HFF-Myc (cell line): ENCODE measurements at places on chromosomes 2 and 18.

- DNase-seq: no peak
Measured at GRCh38 chr2:24449344-24449743, 41.7 kb upstream of the NCOA1 start.

DNA sequence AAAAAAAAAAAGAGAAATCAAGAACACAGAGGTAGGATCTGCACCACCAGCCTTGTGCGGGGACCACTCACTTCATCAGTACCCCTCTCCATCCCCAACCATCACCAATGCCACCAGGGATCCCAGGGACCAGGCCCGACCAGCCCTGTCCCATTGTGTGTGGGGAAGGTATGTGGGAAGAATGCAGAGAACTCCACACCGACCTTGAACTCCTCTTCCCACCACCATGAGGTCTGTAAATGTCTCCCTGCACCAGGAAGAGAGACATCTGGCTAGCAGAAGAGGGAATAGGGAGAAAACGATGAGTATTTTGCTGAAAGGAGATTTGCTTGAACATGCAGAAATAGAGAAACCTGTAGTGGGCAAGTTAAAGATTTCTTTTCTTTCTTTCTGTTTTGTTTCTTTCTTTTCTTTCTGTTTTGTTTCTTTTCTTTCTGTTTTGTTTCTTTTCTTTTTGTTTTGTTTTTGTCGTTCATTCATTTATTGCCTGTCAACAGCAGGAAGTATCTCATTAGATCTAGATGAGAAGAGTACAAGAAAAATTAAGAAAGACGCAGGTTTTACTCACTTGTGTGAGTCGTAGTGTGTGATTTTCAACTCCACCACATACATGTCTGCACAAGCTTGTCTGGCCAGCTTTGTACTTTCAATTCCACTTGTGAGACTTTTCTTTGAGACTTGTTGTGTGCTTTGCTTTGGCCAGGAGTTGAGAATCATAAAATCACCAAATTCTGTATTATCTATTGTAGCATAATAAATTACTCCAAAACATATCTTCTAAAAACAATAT, 179.8 kb upstream of the HAAO start:
- DNase-seq: no peak

GRCh38 chr2:190984595-190984994, 29.4 kb downstream of the STAT1 start:
- DNase-seq: no peak

DNA sequence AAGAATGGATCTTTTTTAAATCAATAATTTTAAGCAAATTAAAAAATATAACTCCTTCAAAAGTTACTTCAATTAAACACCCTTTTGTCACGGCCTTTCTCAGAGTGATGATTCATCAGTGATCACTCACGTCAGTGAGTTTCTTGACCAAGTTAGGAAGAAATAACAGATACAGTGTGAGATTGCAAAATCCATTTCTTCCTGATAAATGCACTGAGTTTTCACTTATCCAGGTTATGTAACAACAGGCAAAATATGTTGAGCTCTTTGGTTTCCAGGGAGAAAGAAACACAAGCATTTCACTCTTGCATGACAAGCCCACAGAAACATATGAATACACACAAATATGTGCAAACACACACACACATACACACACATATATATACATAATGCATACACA, 195.9 kb upstream of the CYRIA start:
- no peak for DNase-seq

DNA sequence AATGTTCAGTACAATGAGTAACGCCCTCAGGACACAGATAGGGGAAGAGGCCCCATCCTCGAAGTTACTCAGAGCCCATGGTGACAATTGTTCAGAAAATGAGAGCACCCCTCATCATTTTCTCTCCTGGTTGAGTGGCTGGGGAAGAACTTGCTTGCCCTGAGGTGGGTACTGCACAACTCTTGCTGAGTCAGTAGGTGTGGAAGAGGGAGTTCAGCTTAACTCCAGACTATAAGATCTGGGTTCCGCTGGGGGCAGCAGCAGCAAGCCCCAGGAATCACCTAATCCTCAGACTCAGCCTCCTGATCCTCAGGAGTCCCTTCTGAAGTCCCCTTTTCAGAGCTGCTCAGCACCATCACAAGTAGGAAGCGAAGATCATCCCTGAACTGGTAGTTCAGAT, 123.7 kb downstream of the PIEZO2 start:
- no peak for DNase-seq

GRCh38 chr2:180890781-180891180, 89.6 kb upstream of the UBE2E3 start:
- DNase-seq: no peak

- peak; percentile 71 for DNase-seq
Measured at GRCh38 chr2:237254911-237255578, 158.9 kb downstream of the COL6A3 start.

GRCh38 chr2:233501198-233502076, 65.1 kb downstream of the USP40 start:
- no peak for DNase-seq

DNA sequence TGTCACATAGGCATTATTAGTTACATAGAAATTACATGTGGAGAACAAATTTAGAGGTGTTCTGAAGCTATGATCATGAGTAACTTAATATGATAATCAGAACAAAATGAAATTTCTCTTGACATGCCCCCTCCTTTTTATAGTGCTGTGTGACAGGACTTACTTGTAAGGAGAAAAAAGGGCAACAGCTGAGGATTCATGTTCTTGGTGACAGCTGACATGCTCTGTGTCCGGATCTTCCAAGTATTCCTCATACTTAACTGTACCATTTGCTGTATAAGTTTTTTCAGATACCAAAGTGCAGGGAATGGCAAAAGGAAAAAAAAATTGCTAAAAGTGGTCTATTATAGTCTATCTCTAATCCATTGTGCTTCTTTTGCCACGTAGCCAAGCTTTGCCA, 3.5 kb upstream of the MYL1 start:
- no peak for DNase-seq

- peak; percentile 15 for DNase-seq
Measured at GRCh38 chr2:225994748-225995405, 595.4 kb downstream of the NYAP2 start.

DNA sequence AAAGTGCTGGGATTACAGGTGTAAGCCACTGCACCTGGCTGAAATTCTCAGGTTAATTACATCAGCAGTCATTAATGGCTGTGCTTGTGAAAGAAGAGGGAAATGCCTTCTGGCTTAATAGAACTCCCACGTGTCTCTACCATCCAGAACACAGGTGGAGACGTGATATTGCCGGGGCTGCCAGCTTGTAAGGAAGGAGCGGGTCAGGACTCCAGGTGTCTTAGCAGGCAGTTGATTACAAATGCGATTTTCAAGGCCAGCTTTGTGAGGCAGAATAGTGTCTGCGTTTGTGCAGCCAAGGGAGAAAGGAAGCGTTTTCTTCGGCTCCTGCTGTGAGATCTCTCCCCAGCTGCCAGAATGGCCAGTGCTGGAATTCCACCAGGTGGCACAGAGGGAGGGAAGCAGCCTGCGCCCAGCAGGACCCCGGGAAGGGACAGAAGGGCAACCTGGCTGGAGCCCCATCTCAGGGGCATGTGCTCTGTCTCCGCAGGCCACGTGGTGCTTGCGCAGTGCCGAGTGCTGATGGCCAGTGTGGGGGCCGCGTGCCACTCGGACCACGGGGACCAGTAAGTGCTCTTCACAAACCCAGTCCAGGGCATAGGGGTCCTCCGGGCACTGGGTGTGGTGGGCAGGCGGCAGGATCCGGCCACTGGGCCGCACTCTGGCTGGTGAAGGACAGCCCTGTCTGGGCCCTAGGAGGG, 3.7 kb upstream of the ESPNL start:
- no peak for DNase-seq

DNA sequence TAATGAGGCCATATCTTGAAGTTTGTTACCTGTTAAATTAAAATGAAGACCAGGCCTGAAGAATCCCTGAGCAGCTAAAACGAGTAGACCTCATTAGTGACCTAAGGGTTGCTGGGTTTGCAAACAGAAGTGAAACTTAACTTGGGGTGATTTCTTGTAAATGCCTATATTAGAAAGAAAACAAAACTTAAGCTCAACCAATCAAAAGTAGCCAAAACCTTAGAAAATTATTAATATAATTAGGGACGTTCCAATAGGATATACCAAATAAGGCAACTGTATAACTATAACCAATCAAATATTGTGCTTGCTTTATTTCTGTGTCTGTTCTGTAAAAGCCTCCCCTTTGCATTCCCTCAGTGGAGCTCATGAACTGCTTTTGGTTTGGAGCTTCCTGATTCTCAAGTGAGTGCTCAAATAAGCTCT, 137.9 kb upstream of the VRK2 start:
- DNase-seq: no peak

DNA sequence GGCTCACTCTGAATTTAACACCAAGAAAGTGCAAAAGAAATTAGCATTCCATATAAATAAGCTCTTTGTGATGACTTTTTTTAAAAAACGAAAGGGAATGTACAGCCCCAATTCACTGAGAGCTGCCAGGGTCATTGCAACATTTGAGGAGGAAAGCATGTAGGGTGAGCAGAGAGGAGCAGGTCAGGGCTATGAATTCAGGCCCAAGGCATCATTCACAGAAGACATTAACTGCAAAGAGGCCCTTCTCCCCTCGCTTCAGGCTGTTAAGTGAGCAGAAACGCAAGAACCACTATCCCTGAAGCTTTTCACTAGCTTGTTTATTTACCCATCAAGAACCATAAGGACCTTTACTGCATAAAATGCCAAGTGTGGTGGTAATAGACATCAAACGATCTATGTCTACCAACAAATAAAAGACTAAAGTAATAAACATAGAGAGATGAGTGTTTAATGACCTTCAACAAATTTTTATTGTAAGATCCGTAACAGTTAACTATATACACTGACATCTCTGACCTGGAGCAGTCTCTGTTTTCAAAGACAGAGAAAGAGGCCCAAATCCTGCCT, 333.1 kb upstream of the HNRNPA3 start:
- DNase-seq: no peak

DNA sequence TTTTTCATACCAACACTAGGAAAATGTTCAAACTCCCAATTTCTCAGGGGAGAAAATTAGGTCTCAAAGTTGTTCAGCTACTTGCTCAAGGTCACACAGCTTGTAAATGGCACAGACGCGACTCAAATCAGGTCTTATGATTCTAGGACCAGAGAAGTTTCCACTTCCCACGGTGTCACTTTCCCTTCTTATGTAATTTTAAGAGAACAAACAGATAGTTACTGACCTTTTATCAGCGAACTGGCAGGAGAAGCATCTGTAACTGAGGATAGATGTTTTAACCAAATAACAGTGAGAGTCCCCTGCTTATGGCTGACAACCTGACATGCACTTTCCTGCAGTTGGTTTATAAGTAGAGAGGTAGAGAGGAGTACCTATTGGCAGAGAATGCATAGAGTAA, 2.1 kb upstream of the KCNJ3 start:
- DNase-seq: no peak

DNA sequence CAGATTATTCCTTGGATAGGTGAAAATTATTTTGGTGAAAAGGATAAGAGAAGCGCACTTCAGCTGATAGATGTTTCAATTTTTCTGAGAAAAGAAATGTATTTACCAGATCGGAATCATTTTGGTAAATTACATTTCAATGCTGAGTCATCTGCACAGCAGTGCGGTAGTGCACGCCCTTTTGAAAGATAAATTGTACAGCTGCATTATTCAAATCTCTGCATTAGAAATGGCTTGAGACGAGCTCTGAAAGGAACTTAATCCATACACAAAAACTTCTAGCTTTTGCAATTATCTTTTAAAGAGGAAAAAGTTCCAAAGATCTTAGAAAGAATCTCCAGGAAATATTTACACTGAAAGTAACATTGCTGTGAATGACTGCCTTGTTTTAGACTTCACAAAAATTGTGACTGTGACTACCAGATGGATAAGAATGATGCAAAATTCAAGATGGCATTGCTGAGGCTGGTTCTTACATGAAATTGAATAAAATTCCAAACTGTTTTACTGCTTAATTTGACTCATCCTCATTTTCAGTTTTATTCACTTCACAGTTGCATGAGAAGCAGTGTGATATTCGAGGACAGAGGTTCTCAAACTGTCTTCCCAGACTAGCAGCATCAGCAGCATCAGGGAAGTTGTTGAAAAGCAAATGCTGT, 161.7 kb downstream of the RND3 start:
- DNase-seq: no peak

GRCh38 chr2:168851674-168852320, 38.4 kb downstream of the SPC25 start:
- peak; percentile 46 for DNase-seq

DNA sequence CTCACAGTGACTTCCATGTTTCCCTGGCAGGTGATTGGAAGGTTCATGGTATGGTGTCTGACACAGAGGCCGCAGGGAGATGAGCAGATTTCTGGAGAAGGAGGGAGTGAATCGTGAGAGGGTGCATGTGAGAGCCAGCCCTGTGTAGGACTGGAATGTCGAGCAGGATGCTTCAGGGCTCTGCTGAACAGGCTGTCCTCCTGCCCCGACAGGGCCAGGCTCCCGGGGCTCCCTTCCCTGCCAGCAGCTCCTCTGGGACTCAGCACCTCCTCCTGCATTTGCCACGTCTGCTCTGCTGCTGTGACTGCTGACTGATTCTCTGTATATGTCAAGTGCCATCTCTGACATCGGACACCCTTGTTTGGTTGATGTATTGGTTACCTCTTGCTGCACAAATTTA, 38.5 kb upstream of the INHBB start:
- DNase-seq: no peak

DNA sequence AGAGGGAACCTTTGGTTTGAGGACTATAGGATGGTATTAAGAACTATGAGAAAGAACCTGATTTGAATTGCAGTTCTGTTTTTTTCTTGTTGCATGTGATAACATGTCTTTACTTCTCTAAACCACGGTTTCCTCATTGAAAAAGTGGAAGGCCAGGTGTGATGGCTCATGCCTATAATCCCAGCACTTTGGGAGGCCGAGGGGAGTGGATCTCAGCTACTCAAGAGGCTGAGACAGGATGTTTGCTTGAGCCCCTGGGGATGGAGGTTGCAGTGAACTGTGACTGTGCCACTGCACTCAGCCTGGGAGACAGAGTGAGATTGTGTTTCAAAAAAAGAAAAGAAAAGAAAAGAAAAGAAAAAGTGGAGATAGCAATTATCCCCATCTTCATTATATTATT, 32.3 kb downstream of the SCN9A start:
- DNase-seq: no peak

- no peak for DNase-seq
Measured at GRCh38 chr2:43459446-43460173, 136.2 kb downstream of the THADA start.

- DNase-seq: no peak
Measured at GRCh38 chr2:217612920-217613319, 389.9 kb downstream of the TNS1 start.

- DNase-seq: no peak
Measured at GRCh38 chr2:177078855-177079254, 133.7 kb upstream of the HNRNPA3 start.

- DNase-seq: no peak
Measured at GRCh38 chr2:100484390-100484789, 14.1 kb downstream of the NMS start.

DNA sequence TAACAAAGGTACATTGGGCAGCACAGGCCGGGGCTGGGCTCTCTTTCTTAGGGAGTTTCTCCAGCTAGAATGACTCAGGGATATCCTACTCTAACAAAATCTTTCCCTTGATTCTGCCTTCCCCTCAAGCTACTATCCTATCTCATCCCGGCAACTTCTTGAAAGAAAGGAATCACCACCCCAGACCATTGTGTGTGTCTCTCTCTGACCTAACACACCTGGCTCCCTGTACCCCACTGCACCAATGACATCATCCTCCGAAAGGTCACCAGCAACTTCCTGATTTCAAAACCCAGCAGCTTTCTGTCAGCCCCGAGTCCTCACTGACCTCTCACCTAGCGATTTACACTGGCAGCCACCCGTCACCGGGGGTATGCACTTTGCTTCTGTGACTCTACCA, 72.1 kb upstream of the MAP4K4 start:
- DNase-seq: no peak

- no peak for DNase-seq
Measured at GRCh38 chr18:13984080-13984479, 68.7 kb upstream of the MC2R start.
